Left ventricle myocardium inferior (tissue), 1 donor: ENCODE measurements at places on chromosomes 6 and 20. TPM values are rescaled to one million over a fixed set of nuclear protein-coding genes. Genes with fewer than 3 reads are reported as not detected.

- no peak for DNase-seq
These were observed 47.8 kb upstream of the TAGAP start for GRCh38 chr6:159092631-159093030.

- DNase-seq = peak; percentile 52
These were observed 521.6 kb downstream of the CD83 start for GRCh38 chr6:14638906-14639761.

Gene TREML1
- total RNA-seq = not detected

- no peak for DNase-seq
These were observed 51.9 kb upstream of the SEC63 start for GRCh38 chr6:108009894-108010293.

Gene PARD6B
- 3.4 TPM for total RNA-seq

Gene TNF
- 0.47 TPM for total RNA-seq

Gene FAM110A
- 2.0 TPM for total RNA-seq

DNA sequence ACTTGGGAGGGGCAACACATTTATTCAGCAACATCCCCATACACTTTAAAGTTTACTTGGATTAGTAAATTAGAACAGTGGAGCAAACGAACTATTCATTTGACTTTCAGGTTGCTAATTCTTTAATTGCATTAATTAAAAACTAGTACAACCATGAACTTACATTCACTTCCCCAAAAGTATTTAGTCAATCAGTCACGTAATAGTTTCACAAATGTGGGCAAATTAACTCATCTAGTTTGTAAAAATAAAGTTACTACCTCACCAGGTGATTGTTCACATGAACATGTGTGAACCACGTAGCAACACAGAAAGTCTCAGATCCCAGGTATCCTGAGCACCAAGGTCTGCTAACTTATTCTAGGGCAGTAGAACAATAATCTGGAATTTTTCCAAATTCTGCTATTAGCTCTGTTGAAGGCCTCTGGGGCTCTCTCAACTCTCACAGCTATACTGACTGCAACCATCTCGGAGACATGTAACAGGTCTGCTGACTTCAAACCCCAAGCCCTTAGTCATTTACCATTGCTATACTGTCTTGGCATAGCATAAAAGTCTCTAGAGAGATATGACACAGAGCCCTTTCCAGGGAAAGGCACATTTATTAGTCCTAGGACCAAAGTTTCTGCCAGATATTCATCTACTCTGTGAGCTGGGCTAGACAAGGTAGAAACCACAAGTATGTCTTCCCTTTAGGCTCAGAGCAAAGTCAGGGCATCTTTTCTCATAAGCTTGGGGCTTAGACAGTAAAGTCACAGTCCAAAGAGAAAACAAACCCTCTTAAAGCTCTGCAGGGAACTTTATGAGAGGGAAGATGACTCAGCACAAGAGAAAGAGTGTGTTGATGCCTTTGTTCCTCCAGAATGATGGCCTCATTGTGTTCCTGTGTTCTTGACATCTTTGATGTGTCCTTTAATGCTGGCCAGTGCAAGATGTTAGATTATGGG lies 50.9 kb upstream of the CCDC28A start:
- no peak for DNase-seq

DNA sequence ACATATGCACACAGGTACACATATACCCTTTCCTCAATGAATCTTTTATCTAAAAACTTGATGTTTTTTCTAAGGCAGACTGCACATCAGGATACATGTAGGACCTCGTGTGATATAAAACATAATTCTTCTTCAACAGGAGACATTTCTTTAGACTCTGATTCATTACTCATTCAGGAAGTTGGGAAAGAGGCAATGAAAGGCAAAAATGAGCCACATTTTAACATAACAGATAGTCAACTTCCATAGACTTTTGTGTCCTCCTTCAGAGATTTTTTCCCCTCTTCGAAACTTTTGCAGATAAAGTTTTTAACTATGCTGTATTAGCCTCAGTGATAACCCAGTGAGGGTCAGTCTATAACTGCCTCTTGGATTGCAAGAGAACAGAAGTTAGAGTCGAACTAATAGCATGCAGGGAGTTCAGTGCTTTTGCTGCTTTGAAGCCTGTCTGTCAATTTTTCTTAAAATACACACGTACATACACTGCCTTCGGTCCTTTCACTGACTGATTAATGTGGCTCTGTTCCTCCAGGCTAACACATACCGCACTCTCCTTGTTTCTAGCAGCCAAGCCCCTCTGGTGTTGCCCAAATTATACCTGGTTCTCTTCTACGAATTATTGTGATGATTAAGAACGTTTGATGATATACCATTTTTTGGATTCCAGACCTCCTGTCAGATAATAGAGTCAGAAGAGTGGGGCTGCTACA lies 562.5 kb upstream of the MAP3K7 start:
- no peak for DNase-seq

DNA sequence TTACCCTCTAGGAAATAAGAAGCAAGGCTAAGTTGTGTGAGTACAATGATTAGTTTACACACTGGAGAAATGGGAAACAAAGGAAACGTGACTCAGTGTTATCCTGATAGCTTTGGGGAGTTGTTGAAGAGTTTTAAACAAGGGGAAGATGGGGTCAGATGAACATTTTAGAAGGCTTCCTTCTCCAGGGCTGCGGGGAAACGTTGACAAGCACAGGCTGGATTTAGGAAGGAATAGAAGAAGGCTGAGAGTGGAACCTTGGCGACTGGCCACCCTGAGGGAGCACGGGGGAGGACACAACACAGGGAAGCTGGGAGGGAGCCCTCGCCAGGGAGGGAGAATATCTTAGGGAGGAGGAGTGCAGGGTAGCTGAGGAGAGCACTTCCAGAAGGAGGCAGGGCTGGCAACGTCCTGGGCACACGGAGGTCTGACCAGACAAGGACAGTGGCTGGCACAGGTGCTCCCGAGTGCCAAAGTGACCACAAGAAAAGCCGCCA lies 134.7 kb downstream of the AIG1 start:
- DNase-seq = peak; percentile 21

Gene SPDEF
- total RNA-seq = 0.11 TPM

DNA sequence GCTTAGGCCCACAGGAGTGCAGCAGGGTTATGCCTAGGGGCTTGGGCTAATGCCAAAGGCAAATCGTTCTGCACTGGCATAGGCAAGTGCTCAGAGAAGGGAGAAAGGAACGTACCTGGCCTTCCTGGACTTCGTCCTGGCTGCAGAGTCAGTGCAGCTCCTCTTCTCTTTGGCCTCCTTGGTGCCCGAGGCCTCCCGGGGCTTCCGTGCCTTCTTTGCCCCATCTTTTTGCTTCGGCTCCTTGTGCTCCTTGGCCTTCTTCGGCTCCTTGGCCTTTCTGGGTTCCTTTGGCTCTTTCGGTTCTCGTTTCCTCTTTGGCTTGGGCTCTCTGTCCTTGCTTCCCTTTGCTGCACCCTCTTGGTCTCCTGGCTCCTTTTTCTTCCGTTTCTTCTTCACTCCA lies 85.2 kb downstream of the CHD6 start:
- DNase-seq = no peak

Gene VWA7
- 14.7 TPM for total RNA-seq

GRCh38 chr20:54742193-54742592 lies 266.8 kb downstream of the DOK5 start:
- no peak for DNase-seq

Gene PRND
- total RNA-seq = not detected

- peak; percentile 64 for DNase-seq
These were observed 81.9 kb downstream of the FIG4 start for GRCh38 chr6:109772883-109773431.
